ENCODE measurements at places on chromosomes 11 and 22.

- no peak for DNase-seq
These were observed 18.5 kb downstream of the CABP7 start for GRCh38 chr22:29738118-29738815.

GRCh38 chr22:28715611-28716010 lies 26.0 kb downstream of the CHEK2 start:
- no peak for DNase-seq

GRCh38 chr11:72160319-72160718 lies 24.8 kb downstream of the FOLR3 start:
- DNase-seq = no peak

DNA sequence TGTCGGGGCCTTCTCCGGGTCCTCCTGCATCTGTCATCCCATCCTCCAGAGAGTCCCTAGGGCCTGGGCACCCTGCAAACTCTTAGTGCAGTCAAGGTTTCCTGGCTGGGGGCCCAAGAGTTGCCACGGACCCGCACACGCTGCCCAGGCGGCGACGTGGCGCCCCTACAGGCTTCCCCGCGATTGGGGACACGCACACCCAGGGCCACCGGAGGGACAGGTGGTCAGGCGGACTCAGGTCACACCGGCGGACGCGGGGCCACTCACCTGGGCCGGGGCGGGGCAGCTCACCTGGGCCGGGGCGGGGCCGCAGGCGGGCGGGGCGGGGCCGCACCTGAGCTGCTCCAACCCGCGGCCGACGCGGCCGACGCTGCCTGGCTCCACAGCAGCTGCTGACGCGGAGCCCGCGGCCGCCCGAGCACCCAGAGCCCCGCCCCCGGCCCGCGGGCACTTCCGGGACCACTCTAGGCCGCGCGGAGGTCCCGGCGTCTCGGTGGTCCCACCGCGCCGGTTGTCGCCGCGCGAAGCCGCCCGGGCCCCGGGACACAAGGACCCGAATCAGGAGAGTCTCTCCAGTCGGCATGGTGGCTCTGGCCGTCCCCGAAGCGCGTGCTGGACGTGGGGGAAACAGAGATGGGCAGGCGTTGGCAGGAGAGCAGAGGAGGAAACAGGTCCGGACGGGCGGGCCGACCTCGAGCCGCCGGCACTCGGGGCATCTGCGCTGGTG lies at the start of gene ZNF70:
Gene ZNF70 (minus strand): TSS at position 399 of the 727 bp plus-strand sequence. CDS start 5,972 bp downstream, outside the sequence.
- DNase-seq = peak; percentile 76

GRCh38 chr22:36461665-36462649 lies 19.5 kb downstream of the TXN2 start:
- no peak for DNase-seq

- no peak for DNase-seq
These were observed 326.5 kb downstream of the BUD13 start for GRCh38 chr11:116446048-116446941.

DNA sequence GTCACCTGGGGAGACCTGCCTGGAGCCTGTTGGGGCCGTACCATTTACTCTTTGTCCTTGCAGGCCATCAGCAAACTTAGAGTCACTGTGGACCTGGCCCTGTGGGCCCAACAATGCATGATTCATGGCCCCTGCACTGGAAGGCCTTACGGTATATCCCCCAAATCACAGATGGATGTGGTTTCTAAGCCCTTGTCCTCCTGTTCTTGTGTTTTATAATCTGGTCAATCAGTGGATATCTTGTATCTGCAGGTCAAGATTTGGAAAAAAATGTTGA lies 6.2 kb downstream of the TSKU start:
- no peak for DNase-seq

GRCh38 chr11:44711113-44711786 lies 15.5 kb upstream of the TSPAN18 start:
- no peak for DNase-seq

- no peak for DNase-seq
These were observed 33.2 kb upstream of the LRRC32 start for GRCh38 chr11:76703707-76704106.

- no peak for DNase-seq
These were observed 37.0 kb downstream of the OSBP2 start for GRCh38 chr22:30731658-30732057.

DNA sequence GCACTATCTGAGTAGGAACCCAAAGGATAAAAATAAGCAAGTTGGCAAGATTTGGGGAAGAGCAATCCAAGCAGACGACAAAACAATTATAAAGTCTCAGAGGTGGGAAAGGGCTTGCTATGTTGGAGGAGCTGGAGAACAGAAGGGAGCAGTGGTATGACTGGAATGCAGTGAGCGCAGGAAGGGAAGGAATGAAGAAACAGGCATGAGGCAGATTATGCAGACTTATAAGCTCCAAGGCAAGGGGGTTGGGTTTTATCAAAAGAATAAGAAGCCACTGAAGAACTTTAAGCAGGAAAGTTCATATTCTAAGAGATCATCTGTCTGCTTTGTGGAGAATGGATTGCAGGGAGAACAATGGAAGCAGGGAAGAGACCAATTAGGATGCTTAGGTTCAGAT lies 31.7 kb downstream of the PGM2L1 start:
- DNase-seq = no peak

GRCh38 chr11:119592642-119593041 lies 136.4 kb downstream of the NECTIN1 start:
- no peak for DNase-seq

DNA sequence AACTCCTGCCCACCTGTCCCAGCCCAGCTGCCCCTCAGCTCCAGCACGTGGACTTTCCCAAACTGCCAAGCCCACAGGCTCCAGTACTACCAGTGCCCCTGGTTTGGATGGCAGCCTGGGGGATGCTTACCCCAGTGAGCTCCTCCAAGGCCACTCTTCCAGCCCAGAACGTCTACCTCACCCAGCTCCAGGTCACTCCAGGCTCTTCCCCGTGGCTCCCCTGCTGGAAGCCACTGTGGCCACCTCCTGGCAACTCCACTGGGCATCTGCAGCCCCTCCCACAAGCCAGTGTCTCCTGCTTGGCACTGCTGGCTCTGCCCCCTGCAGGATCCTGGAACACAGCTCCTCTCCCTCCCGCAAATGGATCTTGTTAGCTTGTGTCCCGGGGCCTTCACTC lies 29.3 kb downstream of the LMO1 start:
- DNase-seq = no peak

- no peak for DNase-seq
These were observed 118.8 kb downstream of the ABTB2 start for GRCh38 chr11:34238966-34239365.

DNA sequence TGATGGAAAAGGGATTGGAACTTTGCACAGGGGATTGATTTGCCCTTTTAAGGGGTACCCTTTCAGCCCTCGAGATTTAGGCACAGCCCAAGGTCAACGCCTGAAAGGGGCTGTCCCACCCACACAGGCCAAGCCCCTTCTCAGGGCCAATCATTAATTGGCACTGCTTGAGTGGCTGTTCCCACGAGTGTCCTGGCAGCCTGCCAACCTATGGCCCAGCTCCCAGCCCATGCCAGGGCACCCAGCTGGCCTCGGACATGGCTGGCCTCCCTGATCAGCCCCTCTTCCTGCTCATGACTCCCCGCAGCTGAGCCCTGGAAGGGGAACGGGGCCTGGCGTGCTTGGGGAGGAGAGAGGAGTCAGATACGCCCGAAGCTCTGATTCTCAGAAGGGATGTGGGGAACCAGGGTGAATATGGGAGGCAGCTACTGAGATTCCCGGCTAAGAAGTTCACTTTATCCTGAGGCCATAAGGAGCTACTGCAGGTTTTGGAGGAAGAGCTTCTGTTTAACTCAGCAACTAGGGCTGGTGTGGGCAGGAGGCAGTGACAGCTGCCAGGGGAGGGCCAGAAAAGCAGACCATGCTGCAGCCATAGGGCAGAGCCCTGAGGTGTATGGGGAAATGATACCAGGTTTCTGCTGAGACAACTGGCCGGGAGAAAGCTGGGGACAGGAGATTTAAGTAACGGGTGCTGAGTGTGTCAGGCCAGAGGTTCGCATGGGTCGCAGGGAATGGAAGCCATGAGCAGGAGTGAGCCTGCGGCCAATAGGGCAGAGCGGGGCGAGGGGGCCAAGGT lies 30.0 kb downstream of the WNT7B start:
- no peak for DNase-seq

DNA sequence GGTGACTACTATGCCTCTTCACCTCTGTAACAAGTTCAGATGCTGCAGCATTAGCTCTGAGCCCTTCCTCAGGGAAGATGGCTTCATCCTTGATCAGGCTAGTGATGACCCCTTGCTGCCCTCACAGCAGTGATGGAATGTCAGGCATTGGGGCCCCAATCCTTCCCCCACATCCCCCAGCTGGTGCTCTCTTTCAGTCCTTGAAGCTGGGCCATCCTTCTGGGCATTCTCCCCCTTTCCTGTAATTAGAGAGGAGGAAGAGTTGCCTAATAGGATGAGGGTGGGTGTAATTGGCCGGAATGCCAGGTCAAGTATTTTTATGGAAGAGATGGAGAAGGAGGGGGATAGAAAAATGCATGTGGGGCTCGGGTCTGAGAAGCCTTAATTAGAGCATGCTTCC lies 62.6 kb downstream of the TRAF6 start:
- no peak for DNase-seq

DNA sequence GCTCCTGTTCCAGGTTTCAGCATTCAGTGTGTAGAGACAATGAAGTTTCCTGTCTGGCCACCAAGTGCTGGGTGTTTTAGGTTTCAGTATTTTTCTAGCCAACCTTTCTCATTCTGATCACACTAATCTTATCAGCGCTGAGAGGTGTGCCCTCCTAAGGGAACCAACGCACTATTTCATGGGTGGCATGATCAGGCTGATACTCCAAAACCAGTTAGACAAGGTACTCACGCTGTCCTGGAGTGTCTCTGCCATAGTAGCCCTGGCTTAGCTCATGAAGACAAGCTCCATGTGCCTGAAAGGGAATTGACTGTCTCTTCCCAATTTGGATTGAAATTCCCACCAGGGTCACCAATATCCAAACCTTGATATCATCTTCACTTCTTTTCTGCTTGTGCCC lies 8.0 kb upstream of the RAB38 start:
- DNase-seq = no peak

- DNase-seq = no peak
These were observed 8.2 kb downstream of the ARVCF start for GRCh38 chr22:20008221-20008995.

DNA sequence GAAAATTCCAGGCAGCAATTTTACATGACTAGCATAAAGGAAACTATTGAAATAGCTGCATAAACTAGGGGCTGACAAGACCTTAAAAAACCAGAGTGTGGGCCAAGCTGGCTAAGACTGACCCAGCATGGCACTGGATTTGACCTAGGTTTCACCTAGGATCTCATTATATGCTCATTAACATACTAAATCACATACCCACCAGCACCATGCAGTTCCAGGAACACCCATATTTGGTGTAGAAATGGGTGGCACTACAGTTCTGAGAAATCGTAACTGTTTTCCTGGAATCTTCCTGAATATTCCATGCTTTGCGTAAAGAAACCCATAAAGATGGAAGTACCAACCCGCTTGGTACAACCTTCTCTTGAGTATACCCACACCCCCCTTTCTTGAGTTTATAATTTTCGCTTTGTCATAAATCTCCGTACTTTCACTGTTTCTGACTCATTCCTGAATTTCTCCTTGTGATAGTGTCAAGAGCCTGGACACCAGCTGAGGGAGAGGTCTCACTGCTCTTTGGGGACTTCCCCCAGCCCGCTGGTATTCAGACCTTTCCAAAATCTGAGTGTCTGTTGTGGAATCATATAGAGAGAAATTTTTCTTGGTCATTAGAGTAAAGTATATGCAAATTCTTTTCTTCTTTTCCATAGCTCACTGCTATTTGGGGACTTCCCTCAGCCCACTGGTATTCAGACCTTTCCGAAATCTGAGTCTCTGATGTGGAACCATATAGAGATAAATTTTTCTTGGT lies 55.1 kb downstream of the MTMR3 start:
- no peak for DNase-seq

GRCh38 chr11:12587333-12587991 lies 86.8 kb upstream of the TEAD1 start:
- DNase-seq = no peak

GRCh38 chr11:8366316-8366715 lies 102.6 kb upstream of the LMO1 start:
- no peak for DNase-seq

DNA sequence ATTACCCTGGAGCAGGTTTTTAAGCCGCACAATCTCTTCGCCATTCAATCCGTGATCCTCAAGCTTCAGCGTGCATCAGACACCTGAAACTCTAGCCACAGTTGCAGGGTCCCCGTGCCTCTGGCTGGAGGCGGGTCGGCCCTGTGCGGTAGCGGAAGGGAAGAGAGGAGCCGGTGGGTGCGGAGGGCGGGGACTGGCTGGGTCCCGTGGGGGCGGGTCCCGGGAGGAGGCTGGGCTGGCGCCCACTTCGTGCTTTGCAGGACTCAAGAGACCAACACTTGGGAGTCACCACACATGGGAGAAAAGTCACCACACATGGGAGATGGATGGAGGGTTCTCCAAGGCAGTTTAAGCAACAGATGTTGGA lies 772 bp downstream of the C22orf15 start:
- no peak for DNase-seq

- DNase-seq = no peak
These were observed 30.8 kb upstream of the EXPH5 start for GRCh38 chr11:108624196-108624925.

DNA sequence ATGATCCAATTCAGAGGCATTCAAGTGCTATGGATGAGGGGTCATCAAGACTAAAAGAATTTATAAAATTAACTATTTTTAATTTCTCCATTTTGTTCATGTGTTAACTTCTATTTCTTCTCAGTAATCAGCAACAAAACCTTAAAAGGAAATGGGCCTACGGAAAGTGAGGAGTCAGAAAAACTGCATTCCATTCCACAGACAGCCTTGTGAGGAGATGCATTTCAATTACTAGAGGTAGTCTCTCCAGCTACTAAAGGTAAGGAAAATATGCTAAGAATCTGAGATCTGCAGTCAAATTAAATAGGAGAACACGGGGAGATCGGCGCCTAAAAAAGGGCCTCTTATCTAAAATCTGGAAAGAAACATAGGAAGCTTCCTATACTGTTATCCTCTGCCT lies 661.7 kb downstream of the DLG2 start:
- DNase-seq = no peak

DNA sequence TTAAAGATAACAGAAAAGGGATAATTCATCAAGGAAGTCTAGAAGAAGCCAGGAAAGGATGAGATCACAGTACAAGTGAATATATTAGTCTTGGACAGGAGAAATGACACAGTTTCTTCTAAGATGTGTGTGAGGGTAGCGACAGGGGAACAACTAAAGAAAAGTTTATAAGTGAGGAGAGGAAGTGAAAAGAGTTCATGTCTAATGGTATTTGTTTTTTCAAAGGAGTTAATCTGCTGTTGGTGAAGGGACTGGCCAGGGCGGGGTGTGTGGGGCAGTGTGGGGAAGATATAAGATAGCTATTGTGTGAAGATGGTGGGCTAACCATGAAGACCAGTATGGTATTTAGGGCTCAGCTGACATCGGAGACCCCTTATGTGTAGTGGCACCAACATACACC lies 7.6 kb upstream of the PPFIBP2 start:
- no peak for DNase-seq

DNA sequence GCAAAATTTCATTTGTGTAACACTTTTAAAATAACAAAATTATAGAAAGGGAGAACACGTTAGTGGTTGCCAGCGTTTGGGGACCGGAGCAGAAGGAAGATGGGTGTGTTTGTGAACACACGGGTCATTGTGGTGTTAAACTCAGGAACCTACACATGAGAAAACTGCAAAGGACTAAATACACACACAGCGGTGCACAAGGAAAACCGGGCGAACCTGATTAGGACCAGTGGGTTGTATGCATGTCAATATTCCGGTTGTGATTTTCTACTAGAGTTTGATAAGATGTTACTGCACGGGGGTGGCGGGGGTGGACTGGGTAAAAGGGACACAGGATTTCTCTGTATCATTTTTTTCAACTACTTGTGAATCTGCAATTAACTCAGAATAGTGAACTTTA lies 351.2 kb downstream of the OPCML start:
- no peak for DNase-seq

Data from stimulated activated CD4-positive, alpha-beta T cell treated with anti-CD3 and anti-CD28 coated beads, Interleukin-15, amount 100 ng/mL, for 48 hours (primary cell).